ENCODE measurements at places on chromosomes 4 and X. TPM values are rescaled to one million over a fixed set of nuclear protein-coding genes. Genes with fewer than 3 reads are reported as not detected.

GRCh38 chr4:95850161-95850560 is 10.3 kb downstream of the PDHA2 start:
- no peak overlapping the region for H3K4me3 ChIP-seq
- H3K4me1 ChIP-seq: no peaks in the 10 kb centered on the region
- H3K27ac ChIP-seq: no peak overlapping the region
- no peak for DNase-seq

- peak; percentile 59 for DNase-seq
- peak within 1 kb of the TSS; percentile 34 for H3K27ac ChIP-seq
- H3K36me3 ChIP-seq: no peaks in the 10 kb centered on the region
- peaks cover 9% of the 10 kb centered on the region for H3K4me1 ChIP-seq
- H3K4me3 ChIP-seq: peak within 1 kb of the TSS; percentile 91
Observed at GRCh38 chrX:153598541-153599191, at the start of gene CCNQ. Gene CCNQ, minus strand, starts transcription at chrX:153599139. Its CDS starts 66 bp downstream, at chrX:153599073.

- H3K4me1 ChIP-seq: peaks cover 18% of the 10 kb centered on the region
- DNase-seq: peak; percentile 1
- peak overlapping the region; percentile 49 for H3K27ac ChIP-seq
- no peaks in the 10 kb centered on the region for H3K36me3 ChIP-seq
Observed at GRCh38 chrX:136822337-136823095, 41.8 kb upstream of the ARHGEF6 start.

- no peak overlapping the region for H3K4me3 ChIP-seq
- no peak overlapping the region for H3K27ac ChIP-seq
- no peaks in the 10 kb centered on the region for H3K27me3 ChIP-seq
- no peaks in the 10 kb centered on the region for H3K4me1 ChIP-seq
- H3K36me3 ChIP-seq: no peaks in the 10 kb centered on the region
Observed at GRCh38 chrX:20350596-20350995, 83.9 kb upstream of the RPS6KA3 start.

GRCh38 chr4:26613237-26613636 is 29.4 kb downstream of the TBC1D19 start:
- no peaks in the 10 kb centered on the region for H3K4me1 ChIP-seq
- H3K27me3 ChIP-seq: no peaks in the 10 kb centered on the region
- H3K27ac ChIP-seq: no peak overlapping the region
- H3K36me3 ChIP-seq: no peaks in the 10 kb centered on the region
- no peak for DNase-seq

DNA sequence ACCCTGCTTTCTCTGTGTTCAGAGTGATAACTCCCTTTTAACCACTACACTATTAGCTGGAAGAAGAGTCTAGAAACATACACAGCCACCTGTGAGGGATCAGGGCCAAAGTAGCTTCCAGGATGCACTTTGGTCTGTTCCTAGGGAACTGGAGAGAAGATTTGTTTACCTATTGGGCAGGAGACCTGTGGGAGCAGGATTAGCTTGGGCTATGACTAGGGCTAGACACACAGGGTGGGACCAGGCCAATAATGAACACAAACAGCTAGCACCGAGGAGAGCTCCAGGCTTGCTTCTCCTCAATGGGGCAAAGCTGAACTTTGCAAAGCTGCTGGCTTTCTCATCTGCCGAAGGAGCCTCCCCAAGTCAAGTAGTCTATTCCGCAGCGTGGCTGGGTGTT is 24.4 kb upstream of the MAP7D3 start:
- no peaks in the 10 kb centered on the region for H3K4me1 ChIP-seq
- no peaks in the 10 kb centered on the region for H3K27me3 ChIP-seq
- no peak overlapping the region for H3K4me3 ChIP-seq
- DNase-seq: no peak

DNA sequence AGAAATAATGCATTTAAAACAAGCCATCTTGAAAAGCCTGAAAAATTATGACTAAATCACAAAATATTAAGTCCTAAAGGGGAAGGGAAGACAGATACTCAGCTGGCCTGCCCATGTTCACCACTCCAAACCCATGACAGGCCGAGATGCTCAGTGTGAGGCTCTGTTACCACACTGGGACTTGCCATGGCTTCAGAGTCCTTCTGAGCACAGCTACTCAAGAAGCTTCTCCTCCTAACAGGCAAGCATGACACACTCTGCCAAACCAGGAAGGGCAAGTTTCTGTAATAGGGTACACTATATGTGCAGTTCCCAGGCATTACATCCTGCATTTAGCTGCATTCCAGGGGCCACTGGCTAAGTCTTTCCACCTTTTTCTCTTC is 34.0 kb upstream of the CYBB start:
- no peak for DNase-seq
- no peaks in the 10 kb centered on the region for H3K36me3 ChIP-seq
- H3K27ac ChIP-seq: no peak overlapping the region

GRCh38 chrX:123851079-123851478 is 8.8 kb upstream of the XIAP start:
- no peaks in the 10 kb centered on the region for H3K27me3 ChIP-seq
- no peak for DNase-seq
- H3K27ac ChIP-seq: no peak overlapping the region
- no peaks in the 10 kb centered on the region for H3K36me3 ChIP-seq
- no peak overlapping the region for H3K4me3 ChIP-seq
- H3K4me1 ChIP-seq: no peaks in the 10 kb centered on the region

GRCh38 chrX:12570859-12571501 is 220.2 kb upstream of the PRPS2 start:
- no peaks in the 10 kb centered on the region for H3K36me3 ChIP-seq
- DNase-seq: no peak
- H3K4me3 ChIP-seq: no peak overlapping the region
- H3K4me1 ChIP-seq: no peaks in the 10 kb centered on the region
- no peak overlapping the region for H3K27ac ChIP-seq

DNA sequence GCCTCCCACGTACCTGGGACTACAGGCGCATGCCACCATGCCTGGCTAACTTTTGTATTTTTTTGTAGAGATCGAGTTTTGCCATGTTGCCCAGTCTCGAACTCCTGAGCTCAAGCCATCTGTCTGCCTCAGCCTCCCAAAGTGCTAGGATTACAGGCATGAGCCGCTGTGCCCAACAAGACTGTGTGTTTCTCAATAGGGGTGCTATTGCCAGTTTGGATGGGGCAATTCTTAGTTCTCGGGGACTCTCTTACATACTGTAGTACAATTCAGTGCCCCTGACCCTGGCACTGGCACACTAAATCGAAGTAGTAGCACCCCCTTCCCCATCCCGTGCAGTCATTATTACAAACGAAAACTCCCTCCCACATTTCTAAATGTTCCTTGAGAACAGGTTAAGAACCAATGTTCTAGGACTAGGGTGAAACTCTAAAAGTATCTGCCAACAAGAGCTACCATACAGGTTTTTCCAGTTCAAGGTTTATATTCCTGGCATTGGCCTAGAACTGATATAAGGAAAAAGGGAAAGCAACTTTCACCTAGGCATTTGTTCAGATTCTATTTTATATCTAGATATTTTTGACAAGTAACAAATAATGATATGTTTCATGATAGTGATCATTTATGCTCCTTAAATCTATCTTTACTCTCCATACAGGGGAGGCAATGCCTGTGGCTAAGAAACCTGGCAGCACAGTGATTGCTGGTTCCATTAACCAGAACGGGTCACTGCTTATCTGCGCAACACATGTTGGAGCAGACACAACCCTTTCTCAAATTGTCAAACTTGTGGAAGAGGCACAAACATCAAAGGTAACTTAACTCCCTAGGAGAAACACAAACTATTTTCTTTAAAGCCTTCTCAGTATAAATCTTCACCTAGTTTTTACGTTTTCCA is 50.4 kb upstream of the PGAM4 start:
- H3K4me3 ChIP-seq: no peak overlapping the region
- no peak for DNase-seq
- H3K4me1 ChIP-seq: no peaks in the 10 kb centered on the region
- H3K27ac ChIP-seq: no peak overlapping the region
- H3K27me3 ChIP-seq: no peaks in the 10 kb centered on the region

- no peak overlapping the region for H3K4me3 ChIP-seq
- H3K36me3 ChIP-seq: no peaks in the 10 kb centered on the region
- no peak for DNase-seq
- no peaks in the 10 kb centered on the region for H3K27me3 ChIP-seq
- H3K27ac ChIP-seq: no peak overlapping the region
Observed at GRCh38 chr4:41930139-41930831, 4.9 kb upstream of the TMEM33 start.

GRCh38 chrX:21398426-21398825 is 24.2 kb downstream of the CNKSR2 start:
- no peak overlapping the region for H3K27ac ChIP-seq
- H3K36me3 ChIP-seq: no peaks in the 10 kb centered on the region
- H3K4me1 ChIP-seq: no peaks in the 10 kb centered on the region
- no peak overlapping the region for H3K4me3 ChIP-seq

GRCh38 chr4:7160951-7161440 is 31.3 kb upstream of the SORCS2 start:
- H3K27me3 ChIP-seq: no peaks in the 10 kb centered on the region
- H3K36me3 ChIP-seq: no peaks in the 10 kb centered on the region
- no peak for DNase-seq
- no peak overlapping the region for H3K27ac ChIP-seq
- H3K4me3 ChIP-seq: no peak overlapping the region
- no peaks in the 10 kb centered on the region for H3K4me1 ChIP-seq

DNA sequence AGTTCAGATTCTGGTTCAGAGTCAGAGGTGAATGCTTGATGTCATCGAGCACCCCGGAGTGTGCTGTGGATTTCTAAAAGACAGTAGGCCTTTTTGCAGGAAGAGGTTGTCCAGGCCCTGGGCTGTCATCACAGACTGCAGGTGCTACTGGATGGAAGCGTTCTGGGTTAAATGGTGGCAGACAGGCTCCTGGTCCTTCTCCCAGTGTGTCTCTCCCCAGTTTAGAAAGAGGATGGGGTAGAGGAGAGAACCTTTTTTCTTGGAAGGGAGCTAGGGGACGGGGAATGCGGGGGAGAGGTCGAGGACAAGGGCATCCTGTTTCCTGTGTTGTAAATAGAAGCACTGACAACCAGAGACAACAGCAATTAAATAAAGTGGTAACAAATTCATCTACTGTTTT is 102.3 kb upstream of the NUDT6 start:
- no peaks in the 10 kb centered on the region for H3K27me3 ChIP-seq
- H3K4me3 ChIP-seq: no peak overlapping the region
- DNase-seq: no peak
- peaks cover 10% of the 10 kb centered on the region for H3K36me3 ChIP-seq
- H3K27ac ChIP-seq: no peak overlapping the region
- H3K4me1 ChIP-seq: no peaks in the 10 kb centered on the region

- H3K4me3 ChIP-seq: no peak overlapping the region
- no peaks in the 10 kb centered on the region for H3K36me3 ChIP-seq
- H3K4me1 ChIP-seq: no peaks in the 10 kb centered on the region
- H3K27ac ChIP-seq: no peak overlapping the region
- no peak for DNase-seq
Observed at GRCh38 chr4:165060938-165061337, 7.3 kb downstream of the TRIM75 start.

GRCh38 chr4:149555146-149555545 is 260.5 kb downstream of the IQCM start:
- DNase-seq: no peak
- no peaks in the 10 kb centered on the region for H3K27me3 ChIP-seq
- H3K27ac ChIP-seq: no peak overlapping the region
- H3K4me1 ChIP-seq: no peaks in the 10 kb centered on the region
- H3K36me3 ChIP-seq: no peaks in the 10 kb centered on the region

GRCh38 chrX:110153896-110154295 is 151.0 kb downstream of the TMEM164 start:
- no peak overlapping the region for H3K27ac ChIP-seq
- no peak for DNase-seq
- no peaks in the 10 kb centered on the region for H3K27me3 ChIP-seq

DNA sequence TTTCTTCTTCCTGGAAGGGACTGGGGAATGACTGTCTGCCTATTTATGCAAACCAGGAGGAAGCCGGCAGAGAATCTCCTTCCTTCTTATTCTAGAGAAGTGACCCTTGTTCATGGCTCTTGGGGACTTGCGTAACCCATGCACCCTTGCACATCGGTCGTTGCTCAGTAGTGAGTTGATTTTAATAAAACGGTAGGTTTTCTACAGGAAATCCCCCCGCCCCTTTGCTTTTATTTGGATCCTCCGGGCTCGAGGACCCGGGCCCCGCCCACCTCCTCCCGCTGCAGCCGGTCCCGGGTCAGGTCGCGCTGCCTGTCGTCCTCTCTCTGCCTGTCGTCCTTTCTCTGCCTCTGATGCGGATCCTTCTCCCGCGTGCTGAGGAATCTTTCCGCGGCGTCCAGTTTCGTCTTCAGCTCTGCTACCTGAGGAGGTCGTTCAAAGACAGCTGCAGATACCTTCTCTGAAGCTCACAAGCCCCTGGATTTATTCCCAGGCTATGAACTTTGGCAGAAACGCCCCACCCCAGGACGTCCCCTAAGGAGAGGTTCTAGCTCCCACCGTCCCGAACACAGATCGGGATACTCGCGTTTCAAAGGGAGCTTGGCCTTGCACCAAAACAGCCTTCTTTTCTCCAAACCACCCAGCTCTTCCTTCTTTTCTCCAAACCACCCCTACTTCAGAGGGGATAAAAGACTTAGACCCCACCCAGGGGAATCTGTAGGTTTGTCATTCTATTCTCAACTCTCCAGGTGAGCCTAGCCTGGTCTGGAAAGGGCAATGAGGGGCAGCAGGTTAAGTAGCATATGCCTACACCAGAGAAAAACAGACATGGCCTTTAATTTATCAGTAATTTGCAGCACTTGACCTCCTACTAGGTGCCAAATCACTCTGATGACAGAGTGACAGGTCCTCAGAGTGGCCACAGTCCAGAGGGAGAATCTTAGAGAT is 7.0 kb downstream of the TNIP3 start:
- peak overlapping the region; percentile 35 for H3K4me3 ChIP-seq
- peak; percentile 32 for DNase-seq
- H3K36me3 ChIP-seq: no peaks in the 10 kb centered on the region
- H3K27ac ChIP-seq: no peak overlapping the region

DNA sequence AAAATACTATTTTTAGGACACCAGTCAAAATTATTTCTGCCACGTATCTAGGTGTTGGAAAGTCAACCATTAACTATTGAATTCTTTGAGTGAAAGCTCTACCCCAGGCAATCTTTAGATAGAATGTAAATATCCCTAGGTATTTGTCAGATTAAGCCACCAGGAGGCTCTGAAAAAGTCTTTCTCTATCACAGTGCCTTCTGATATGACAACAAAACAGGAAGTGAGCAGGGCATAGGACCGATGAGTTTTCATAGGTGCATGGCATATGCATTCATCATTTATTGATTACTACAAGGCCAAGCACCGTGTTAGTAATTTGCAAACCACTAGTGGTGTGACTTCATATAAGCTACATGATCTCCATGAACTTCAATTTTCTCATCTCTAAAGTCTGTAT is 333.6 kb upstream of the F9 start:
- no peak for DNase-seq
- H3K4me1 ChIP-seq: peaks cover 41% of the 10 kb centered on the region
- no peaks in the 10 kb centered on the region for H3K27me3 ChIP-seq
- H3K4me3 ChIP-seq: no peak overlapping the region

The HAND2 gene
- not detected for total RNA-seq

The FAM133A gene
- total RNA-seq: 0.03 TPM

The HPGD gene
- 6.4 TPM for total RNA-seq

The XPNPEP2 gene
- total RNA-seq: not detected

The ZNF827 gene
- 9.2 TPM for total RNA-seq

The NLGN3 gene
- total RNA-seq: not detected

The NRK gene
- total RNA-seq: not detected

The PNMA3 gene
- total RNA-seq: not detected

The GSX2 gene
- total RNA-seq: not detected

The CACNA1F gene
- not detected for total RNA-seq

The PCSK1N gene
- total RNA-seq: 3.2 TPM

The TMEM271 gene
- total RNA-seq: not detected

The CC2D2A gene
- total RNA-seq: 3.9 TPM
